ENCODE measurements at places on chromosomes 6 and 20. TPM values are rescaled to one million over a fixed set of nuclear protein-coding genes. Genes with fewer than 3 reads are reported as not detected.

GRCh38 chr6:92757925-92758324, 661.4 kb downstream of the EPHA7 start:
- no peak for DNase-seq

- DNase-seq: no peak
Observed at GRCh38 chr6:2750832-2751231, at the start of gene MYLK4. Gene MYLK4, minus strand, starts transcription at chr6:2750922. Its CDS starts 1,628 bp downstream, at chr6:2749294.

The WFDC10A gene
- not detected for polyA plus RNA-seq

DNA sequence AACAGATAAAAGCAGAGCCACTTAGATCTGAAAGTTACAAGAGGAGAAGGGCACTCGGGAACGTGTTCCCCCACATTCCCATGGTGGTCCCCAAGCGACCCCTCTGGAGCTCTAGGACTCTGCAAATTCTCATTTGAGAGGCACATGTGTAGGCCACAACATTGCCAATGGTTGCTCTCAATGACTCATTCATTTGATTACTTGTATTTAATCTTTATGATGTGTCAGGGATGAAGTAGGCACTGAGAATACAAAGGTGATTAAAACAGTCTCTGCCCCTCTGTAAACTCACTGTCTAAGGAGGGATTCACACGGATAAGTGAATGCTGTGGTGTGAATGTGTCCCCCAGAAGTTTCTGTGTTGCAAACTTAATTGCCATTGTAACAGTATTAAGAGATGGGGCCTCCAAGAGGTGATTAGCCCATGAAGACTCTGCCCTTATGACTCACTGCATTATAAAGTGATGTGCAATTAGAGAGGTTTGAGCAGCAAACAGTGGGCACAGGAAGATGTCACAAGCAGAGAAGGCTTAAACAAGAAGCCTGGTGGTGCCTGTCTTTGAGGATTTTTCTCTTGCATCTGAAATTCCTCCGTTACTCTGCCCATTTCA, 34.0 kb upstream of the TRAM2 start:
- no peak for DNase-seq

The CD24 gene
- polyA plus RNA-seq: 119 TPM

The RGS19 gene
- 80.4 TPM for polyA plus RNA-seq

The TP53TG5 gene
- 0.08 TPM for polyA plus RNA-seq

- DNase-seq: no peak
Observed at GRCh38 chr20:10217721-10218410, 764 bp upstream of the SNAP25 start.

The KCNQ2 gene
- 0.39 TPM for polyA plus RNA-seq

DNA sequence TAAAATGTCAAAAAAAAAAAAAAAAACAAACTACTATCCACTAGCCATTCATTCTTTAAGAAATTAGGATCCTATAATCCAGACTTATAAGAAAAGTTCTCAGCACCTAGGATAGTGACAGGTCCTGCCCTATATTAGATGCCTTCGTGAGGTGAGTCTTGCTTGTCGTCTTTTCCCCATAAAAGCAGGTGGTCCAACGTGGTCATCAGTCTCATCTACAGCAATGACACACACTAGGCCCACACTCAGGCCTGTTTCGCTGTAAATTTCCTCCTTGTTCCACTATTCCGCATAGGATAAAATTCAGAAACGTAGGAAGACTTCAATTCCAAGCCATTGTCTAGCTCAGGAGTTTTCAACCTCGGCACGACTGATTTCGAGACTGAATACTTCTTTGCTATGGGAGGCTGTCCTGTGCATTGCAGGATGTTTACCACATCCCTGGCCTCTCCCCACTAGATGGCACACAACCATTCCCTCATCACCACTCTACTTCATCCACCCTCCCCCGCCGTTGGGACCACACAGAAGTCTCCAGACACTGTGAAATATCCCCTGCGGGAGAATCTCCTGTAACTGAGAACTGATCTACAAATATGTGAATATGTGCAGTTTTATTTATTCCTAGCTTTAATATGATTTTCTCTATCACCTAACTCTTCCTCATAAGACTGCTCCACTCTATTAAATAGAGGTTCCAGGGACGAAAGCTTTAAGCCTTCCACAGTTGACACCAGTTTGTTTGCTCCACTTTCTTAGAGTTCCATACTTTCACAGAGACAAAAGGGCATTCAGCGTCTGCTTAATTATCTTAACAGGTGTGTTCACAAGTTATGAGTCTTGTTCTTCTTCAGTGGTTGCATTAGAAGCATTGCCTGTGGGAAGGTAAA, 346.3 kb downstream of the BMP2 start:
- DNase-seq: no peak

DNA sequence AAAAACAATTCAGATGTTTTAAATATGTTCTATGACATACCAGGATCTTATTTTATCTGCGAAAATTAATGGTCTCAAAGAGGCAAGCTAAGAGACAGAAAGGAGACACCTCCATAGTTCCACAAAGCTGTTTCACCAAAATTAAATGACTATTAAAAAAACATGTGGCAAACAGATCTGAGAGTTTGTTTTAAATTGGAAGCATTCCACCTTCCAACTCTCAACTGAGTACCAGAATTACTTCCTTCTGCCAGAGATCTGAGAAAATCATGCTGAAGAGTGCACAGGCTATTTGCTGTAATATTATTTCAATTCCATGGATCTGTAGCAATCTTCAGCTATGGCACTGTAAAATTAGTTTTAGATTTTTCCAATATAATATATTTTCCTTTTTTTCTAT, 669.5 kb upstream of the MARCKS start:
- DNase-seq: no peak

- DNase-seq: no peak
Observed at GRCh38 chr6:74632196-74632875, 573.5 kb downstream of the COL12A1 start.
